ENCODE measurements at places on chromosomes 11 and 22.
A peak's percentile ranks its signal among the peaks of the same experiment; 100 is the strongest.

GRCh38 chr22:43891360-43892182 is at the start of gene PNPLA5:
Gene PNPLA5 (minus strand): TSS chr22:43892013. CDS start chr22:43891880, 133 bp downstream.
- DNase-seq: no peak

DNA sequence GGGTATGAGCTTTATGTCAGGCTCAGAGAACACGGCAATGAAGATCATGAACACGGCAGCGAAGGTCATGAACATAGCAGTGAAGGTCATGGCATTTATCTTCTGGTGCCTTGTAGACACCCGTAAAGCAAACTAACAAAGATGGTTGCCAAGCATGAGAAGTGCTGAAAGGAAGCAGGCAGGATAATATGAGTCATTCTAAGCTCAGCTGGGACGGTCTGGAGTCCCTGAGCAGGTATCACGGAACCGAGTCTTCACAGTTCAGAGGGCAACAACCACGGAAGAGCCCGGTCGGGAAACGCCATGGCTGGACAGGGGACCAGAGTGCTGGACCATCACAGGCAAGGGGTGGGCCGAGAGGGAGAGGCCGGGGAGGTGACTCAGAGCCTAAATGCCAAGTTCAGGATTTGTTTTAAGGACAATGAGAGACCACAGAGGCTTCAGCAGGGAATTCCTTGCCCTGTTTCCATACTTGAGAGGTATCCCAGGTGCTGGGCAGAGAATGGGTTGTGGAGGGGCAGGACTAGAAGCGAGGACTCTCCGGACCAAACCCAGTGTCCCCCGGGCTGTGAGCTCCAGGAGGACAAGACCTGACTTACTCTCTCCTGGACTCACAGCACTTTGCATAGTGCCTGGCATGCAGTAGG is 13.1 kb upstream of the MS4A10 start:
- no peak for DNase-seq

GRCh38 chr11:14320020-14320419 is 39.0 kb downstream of the RRAS2 start:
- no peak for DNase-seq

GRCh38 chr11:18706330-18707243 is 8.0 kb downstream of the TMEM86A start:
- peak; percentile 13 for DNase-seq

- DNase-seq: no peak
Measured at GRCh38 chr22:33073989-33074418, 15.8 kb upstream of the SYN3 start.

GRCh38 chr11:34997952-34998528 is 81.6 kb downstream of the PDHX start:
- DNase-seq: no peak

DNA sequence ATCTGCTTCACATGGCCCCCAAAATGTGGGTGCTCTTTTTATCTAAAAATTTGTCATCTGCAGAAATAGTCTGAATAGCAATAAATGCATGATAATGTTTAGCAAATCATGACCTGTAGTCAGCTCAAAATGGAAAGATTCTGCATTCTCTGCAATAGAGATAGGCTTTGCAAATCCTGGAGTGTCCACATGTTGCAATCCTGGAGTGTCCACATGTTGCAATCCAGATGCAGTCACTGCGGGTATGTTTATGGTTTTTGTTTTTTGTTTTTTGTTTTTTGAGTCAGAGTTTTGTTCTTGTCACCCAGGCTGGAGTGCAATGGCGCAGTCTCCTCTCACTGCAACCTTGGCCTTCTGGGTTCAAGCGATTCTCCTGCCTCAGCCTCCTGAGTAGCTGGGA is 20.2 kb upstream of the LRRC32 start:
- no peak for DNase-seq

GRCh38 chr22:33803371-33804282 is 116.6 kb downstream of the LARGE1 start:
- no peak for DNase-seq

- no peak for DNase-seq
Measured at GRCh38 chr11:132601875-132602274, 930.4 kb downstream of the OPCML start.

GRCh38 chr22:48171271-48171691 is 1408.8 kb downstream of the TBC1D22A start:
- DNase-seq: no peak

- DNase-seq: no peak
Measured at GRCh38 chr11:119169282-119169719, 776 bp downstream of the NLRX1 start.

- DNase-seq: no peak
Measured at GRCh38 chr11:34065505-34066203, 14.1 kb downstream of the CAPRIN1 start.

GRCh38 chr22:43894122-43894521 is 2.3 kb upstream of the PNPLA5 start:
- DNase-seq: no peak

- no peak for DNase-seq
Measured at GRCh38 chr22:35752006-35752862, 34.6 kb downstream of the APOL5 start.
